ENCODE measurements at places on chromosomes 3 and 15.

DNA sequence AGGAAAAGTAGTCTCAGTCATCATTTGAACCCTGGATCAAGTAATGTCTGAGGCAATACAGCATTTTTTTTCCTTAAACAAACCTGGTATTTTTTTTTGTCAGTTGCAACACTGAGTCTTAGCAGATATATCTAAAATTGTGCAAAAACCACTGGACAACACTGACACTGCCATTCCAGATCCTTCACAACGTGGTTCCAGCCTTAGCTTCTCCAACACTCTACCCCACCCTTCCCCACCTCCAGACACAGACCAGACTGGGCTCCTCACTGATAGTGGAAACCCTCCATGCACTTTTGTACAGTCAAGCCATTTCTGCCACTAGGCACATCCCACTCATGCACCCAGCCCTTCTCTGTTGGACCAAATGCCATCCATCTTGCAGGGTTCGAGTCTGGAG, 199.6 kb upstream of the CTNNB1 start:
- no peak for DNase-seq

- DNase-seq: no peak
These were observed 18.9 kb downstream of the RGMA start for GRCh38 chr15:93070132-93070531.

DNA sequence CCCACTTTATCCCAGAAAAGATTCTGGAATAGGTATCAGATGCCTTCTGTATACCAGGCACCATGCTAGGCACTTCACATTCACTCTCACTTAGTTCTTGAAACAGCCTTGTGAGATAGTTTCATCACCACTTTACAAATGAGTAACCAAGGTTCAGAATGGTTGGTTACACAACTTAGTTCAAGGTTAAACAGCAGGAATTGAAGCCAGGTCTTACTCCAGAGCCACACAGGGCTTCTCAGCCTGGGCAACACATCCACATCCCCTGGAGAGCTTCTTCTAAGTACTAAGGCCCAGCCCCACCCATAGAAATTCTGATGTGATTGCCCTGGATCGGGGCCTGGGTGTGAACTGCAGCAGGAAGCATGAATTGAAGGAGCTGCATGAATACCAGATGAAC, 18.6 kb downstream of the WHAMM start:
- no peak for DNase-seq

DNA sequence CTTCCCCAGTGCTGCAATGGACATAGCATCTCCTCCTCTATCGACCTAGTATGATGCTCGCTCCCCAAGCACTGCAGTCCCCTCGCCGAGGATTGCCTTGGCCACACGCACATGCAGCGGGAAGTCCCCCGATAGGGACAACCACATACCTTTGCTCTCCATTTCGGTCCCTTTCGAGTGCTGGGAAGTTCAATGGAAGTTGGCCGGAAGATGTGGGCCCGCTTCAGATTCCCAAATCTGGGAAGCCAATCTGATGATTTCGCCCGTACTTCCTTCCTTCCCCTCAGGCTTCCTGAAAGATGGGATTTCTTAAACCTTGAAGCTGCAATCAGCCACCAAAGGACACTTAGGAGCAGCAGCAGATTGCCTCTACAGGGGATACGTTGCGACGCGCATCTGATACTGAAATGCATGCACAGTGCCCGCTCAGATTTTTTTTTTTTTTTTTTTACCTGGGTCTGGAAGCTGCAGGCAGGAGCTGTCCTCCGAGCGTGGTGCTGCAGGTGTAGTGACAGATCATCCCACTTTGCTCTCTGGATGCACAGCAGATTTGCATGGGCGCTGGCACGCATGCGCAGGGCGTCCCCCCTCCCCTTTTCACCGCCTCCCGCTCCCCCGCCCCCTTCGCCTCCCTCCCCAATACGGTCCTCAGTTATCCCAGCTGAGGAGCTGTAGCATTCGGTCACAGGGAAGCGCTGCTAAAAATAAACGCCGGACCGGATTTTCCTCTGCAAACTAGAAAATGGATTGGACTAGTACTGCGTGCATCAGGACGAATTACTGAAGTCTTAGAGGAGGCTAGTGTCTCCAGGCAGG, at the start of gene FGF12:
TSS of gene FGF12 (minus strand) at position 510 of the 816 bp plus-strand sequence.
- peak; percentile 11 for DNase-seq

DNA sequence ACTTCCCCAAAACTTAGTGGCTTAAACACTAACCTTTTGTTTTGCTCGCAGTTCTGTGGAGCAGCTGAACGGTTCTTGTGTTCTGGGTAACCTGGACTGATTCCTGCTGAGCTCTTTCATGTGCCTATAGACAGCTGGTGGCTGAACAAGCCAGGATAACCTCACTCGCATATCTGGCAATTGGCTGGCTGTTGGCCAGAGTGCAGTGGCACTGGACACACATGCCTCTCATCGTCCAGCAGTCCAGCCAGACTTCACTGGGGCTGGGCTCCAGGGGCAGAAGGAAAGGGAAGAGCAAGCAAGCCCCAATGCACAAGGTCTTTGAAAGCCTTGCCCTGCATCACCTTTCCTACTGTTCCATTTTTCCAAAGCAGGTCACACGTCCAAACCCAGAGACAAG, 53.6 kb upstream of the GATA2 start:
- no peak for DNase-seq

DNA sequence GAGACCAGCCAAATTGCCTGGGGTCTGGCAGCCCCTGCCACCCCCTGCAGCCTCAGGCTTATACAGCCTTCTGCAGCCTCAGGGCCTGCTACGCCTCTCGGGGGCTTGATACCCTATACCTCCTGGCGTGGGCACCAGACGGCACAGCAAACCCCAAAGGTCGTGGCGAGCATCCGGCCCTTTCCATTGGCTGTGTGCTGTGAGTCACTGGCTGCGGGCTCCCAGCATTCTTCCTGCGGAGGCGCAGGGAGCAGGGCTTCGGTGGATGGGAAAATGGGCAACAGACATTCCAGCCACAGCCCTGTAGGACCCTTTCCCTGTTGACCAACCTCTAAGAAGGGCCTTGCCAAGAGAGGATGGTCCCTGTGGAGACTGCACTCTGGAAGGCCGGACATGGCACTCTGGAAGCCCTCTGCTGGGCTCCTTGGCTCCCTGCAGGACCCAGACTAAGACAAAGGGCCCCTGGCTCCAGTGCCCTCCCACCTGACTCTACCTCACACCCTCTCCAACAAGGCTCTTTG, 59.6 kb downstream of the ITGA11 start:
- DNase-seq: peak; percentile 91

- no peak for DNase-seq
These were observed 50.1 kb downstream of the PCSK6 start for GRCh38 chr15:101439285-101439919.

- no peak for DNase-seq
These were observed 16.3 kb upstream of the NEK10 start for GRCh38 chr3:27385504-27385903.

- DNase-seq: no peak
These were observed 88.8 kb upstream of the RARB start for GRCh38 chr3:25339225-25339624.

DNA sequence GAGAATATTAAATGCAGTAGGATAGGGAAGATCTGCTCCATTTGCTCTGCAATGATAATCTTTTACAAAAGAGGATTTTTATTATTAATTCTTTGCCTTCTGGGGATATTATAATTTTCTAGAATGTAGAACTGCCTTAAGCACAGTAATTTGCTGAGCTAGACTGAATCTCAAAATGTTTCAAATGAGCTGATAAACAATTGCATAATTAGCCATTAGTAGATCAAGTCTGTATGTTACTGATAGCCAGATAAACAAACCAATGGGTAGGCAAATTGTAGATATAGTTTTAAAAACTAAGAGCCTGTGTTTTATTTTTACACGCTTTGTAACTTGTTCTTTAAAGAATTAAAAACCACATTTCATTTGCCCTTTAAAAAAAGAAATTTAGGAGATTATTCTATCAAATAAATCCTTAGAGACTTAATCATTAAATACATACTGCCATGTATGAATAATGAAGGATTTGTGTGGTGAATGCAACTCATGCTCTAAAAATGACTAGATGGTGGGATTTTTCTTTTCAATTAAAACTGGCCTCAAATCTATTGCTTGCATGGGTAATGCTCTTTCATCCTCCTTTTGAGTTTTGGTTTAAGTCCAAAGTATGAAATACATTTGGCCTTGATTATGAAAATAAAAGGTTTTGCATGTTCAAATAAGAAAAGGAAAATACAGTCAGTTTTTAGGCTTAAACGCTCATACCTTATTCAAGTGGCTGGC, 32.6 kb upstream of the NANOGP8 start:
- no peak for DNase-seq

GRCh38 chr3:112472691-112473090, 26.6 kb downstream of the BTLA start:
- DNase-seq: no peak

- DNase-seq: peak; percentile 18
These were observed 119.9 kb downstream of the LMLN start for GRCh38 chr3:198079771-198080520.

DNA sequence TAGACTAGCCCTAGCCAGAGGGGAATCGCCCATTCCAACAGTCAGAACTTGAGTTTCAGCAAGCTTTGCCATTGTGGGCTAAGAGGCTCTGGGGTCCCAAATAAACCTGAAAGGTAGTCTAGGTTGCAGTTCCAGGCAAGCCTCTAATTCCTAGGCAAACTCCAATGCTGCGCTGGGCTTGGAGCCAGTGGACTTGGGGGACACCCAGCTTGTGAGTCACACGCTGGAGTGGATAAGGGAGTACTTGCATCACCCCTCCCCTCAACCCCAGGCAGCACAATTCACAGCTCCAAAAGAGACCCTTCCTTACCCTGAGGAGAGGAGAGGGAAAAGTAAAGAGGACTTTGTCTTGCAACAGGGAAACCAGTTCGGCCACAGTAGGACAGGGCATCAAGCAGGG, 105.2 kb upstream of the DPPA4 start:
- DNase-seq: no peak

DNA sequence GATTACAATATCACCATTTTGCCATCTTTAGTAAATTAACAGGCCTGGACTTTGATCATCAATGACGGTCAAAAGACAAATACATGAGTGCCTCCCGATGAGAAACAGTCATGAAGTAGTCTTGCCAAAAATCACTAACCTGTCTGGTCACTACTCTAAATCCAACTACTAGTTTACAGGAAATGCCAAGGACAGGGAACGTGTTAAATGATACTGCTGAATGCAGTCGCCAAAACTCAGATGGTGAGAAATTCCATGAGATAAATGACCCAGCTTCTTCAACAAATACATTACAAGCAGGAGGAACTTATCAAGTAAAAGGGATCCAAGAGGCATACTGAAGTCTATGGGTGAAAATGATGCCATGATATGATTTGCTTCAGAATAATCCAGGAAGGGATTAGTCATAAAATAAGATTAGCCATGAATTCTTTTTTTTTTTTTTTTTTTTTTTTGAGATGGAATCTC, 35.8 kb upstream of the ATP13A3 start:
- no peak for DNase-seq

GRCh38 chr3:177624528-177625495, 427.5 kb upstream of the TBL1XR1 start:
- DNase-seq: no peak

GRCh38 chr3:61118830-61119229, 132.4 kb downstream of the FHIT start:
- no peak for DNase-seq

GRCh38 chr15:31458596-31459399, 132.2 kb downstream of the KLF13 start:
- DNase-seq: peak; percentile 59

- no peak for DNase-seq
These were observed 350.8 kb downstream of the PTPRG start for GRCh38 chr3:61912158-61912557.

DNA sequence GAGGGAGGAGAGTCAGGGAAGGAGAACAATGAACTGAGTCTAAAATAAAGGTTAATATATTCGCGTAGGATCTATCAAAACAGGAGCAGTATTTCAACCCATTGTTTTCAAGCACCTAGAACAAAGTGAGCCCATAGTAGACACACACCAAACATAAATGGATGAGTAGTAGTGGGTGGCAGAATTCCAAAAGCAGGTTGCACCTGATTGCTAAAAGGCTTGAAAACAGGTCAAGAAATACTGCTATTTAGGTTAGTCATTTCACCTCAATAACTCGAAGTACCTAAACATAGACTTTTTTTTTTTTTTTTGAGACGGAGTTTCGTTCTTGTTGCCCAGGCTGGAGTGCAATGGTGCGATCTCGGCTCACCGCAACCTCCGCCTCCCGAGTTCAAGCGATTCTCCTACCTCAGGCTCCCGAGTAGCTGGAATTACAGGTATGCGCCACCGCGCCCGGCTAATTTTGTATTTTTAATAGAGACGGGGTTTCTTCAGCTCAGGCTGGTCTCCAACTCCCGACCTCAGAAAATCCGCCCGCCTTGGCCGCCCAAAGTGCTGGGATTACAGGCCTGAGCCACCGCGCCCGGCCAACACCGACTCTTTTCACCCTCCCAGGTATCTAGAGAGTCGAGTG, 855 bp upstream of the ABHD5 start:
- DNase-seq: no peak

DNA sequence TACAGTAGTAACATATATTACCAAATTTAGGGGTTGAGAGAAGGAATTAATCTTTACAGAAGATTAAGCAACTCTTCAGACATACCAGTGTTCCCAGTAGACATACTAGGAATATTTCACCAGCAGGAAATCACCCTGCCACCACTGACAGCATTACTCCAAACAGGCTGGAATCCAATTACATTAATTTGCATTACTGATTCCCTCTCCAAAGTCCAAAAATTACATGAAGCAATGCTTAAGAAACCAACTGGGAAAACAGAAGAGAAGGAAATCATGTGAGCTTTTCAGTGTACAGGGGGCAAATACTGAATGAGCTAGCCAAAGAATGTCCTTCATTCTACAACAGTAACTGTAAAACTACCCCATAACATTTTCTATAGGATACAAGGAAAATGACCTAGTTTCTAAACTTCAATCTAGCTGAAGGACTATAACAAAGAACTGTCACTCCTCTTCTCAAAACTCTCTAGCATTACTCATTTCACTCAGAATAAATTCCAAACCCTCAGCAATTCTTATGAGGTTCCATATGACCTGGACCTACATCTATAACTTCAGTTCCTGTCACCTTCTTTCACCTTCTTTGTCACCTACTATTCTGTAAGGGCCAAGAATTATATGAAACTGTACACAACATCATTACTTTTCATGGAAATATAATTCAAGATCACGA, 72.7 kb downstream of the INO80 start:
- no peak for DNase-seq

GRCh38 chr3:37050282-37050681, 57.0 kb downstream of the MLH1 start:
- DNase-seq: no peak

GRCh38 chr3:70527026-70527425, 214.6 kb upstream of the MDFIC2 start:
- DNase-seq: no peak

- DNase-seq: no peak
These were observed 10.9 kb downstream of the SLC35A5 start for GRCh38 chr3:112572701-112573100.
